ENCODE measurements at places on chromosomes 5 and 9.

- no peak for DNase-seq
These were observed 70.8 kb downstream of the ACTL7B start for GRCh38 chr9:108784998-108785397.

DNA sequence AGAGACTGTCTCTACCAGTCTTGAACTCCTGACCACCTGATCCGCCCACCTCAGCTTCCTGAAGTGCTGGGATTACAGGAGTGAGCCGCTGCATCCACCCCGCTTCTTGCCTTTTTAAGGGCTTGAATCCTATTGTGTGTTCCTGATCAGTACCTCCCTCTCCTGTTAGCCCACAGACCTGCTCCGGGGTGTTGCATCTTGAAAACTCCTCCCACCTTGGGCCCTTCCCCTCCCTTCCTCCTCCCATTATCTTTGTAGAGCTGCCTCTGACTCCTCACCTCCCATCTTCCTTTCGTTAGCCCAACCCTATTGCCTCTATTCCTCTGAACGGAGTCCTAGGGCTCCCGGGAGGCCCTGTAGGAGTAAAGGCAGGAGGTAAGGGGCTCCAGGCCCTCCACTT, 48.5 kb upstream of the NEK6 start:
- DNase-seq, result no peak

DNA sequence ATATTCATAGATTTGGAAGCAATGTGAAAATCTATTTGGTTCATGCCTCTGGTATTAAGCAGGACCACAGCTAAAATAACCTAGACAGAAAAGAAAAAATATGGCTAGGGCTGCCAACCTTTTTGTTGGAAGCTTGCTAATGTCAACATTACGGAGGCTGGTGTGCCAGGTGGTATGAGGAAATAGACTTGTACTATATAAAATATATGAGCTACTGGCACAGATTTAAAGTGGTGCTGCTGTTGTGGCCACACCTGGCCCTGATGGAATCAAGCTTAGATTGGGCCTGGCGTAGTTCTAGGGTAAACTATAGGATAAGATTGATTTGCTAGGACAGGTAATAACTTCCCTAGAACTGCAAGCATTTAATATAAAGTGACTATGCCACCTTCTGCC, 10.6 kb upstream of the PARP8 start:
- DNase-seq, result no peak

- DNase-seq, result peak; percentile 29
These were observed 199.3 kb upstream of the ADAMTSL1 start for GRCh38 chr9:18274693-18275092.

DNA sequence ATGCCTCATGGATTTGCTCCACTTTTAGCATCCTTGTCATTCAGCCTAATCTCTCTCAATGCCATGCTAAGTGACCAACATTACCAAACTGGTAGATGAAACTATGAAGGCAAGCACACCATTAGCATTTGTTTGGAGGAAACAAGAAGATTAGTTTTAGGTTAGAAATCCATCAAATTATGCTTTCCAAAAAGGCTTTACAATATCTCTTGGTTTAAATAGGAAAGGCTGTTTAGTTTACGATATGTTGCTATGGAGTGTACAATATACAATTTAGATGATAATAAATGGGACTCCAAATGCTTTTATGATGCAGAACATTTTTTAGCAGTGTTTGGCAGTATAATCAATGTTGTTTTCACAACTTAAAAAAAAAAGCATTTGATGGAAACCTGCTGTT, 47.8 kb upstream of the CTXN3 start:
- peak; percentile 63 for DNase-seq

DNA sequence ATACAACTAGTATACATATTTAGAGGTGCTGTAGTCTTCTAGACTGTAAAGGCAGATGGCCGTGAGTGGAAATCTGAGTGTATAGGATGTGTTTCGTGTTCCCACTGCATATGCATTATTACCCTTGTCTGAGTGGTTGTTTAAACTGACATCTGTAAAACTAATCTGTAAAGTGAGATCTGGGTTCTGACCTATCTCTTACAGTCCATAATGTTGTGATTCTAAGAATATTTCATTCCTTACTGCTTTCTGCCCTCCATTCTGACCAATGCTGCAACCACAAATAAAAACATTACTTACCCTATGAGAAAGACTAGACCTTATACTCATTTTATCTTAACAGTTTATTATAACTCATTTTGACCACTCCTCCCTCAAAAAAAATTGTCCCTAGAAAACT, 47.6 kb upstream of the MACIR start:
- no peak for DNase-seq

DNA sequence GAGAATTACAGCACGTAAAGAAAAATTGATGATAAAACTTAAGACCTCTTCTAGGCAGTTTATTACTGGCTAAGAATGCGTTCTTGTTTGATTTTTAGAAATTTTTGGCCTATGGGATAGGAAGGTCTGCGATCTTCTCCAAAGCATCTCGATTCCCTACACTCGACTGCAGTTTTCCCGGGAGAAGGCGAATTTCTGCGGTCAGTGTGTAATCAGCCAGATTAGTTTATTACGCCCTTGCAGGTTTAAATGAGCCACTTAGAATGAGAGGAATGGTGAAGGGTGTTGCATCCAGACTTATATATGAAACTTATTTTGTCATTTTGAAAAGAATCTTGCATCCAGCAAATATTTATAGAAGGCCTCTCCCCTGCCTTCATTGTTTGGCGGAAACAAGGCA, 1.2 kb downstream of the MTAP start:
- no peak for DNase-seq

DNA sequence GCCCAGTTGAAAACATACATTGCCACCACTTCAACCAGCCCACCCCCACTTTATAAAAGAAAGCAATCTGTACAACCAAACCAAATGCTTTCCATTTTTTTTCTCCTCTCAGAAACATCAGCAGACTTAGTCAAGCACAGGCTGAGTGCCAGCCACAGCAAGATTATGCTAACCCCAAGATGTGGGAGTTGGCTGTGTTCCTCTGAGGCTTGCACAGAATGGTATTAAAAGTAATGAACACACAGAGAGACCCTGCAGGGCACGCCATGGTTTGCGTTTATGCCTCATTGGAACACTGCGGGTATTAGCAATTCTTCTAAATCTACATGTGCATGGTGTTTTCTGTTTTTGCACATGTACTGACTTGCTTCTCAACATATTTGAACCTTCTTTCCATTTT, 419.9 kb upstream of the GRAMD2B start:
- DNase-seq, result no peak

DNA sequence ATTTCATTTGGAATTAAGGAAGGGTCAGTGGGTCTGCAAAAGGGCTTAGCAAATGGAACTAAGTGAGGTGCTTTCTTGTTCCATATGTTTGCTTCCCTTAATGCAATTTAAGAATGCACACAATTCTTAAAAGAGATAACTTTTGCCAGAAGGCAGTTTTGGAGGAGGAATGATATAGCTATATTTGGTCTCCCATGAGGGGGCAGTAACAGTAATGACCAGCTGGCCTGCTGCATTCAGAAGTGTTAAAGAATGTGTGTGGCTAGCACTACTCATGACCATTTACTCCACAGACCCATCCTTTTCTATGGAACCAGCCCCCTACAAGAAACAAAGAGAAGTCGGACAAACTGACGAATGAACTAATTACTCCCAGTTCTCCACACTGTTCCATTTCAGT, 638.9 kb downstream of the RAB3C start:
- peak; percentile 21 for DNase-seq

- DNase-seq, result no peak
These were observed 10.4 kb upstream of the SLC36A2 start for GRCh38 chr5:151357792-151358191.

GRCh38 chr9:111668026-111668573, 6.7 kb downstream of the GNG10 start:
- DNase-seq, result no peak

DNA sequence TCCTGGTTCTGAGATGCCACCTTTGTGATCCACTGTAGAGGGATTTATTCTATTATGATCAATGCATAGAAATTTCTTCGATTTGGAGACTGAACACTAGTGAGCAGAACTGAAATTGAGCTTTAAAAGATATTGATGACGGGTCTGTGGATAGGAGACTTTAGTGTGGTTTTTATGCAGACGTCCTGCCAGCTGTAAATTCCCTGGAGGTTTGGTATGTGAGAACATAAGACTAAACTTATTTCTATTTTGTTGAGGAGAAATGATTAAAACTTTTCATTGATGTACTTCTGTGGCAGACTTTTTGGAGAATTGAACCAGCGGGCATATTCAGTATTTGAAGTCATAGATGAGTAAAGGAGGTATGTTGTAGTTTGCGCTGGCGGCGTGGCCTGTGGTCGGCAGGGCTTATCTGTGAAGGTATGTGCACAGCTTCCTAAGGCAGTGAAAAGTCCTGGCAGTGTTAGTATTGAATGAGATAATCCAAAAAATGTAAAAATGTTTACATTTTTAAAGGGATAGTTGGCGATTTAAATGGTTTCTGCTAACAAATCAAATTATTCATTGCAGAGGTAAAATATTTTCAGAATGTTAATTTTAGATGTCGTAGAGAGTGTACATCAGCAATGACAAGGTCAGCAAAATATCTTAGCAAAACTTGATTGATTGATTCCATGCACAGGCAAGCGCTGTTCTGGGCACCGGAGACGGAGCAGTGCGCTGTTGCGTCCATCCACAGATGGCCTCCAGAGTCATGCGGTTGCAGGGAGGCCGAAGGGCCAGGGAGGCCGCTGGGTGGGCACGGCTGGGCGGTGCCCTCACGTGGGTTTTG, 20.4 kb downstream of the TENT4A start:
- DNase-seq, result no peak

DNA sequence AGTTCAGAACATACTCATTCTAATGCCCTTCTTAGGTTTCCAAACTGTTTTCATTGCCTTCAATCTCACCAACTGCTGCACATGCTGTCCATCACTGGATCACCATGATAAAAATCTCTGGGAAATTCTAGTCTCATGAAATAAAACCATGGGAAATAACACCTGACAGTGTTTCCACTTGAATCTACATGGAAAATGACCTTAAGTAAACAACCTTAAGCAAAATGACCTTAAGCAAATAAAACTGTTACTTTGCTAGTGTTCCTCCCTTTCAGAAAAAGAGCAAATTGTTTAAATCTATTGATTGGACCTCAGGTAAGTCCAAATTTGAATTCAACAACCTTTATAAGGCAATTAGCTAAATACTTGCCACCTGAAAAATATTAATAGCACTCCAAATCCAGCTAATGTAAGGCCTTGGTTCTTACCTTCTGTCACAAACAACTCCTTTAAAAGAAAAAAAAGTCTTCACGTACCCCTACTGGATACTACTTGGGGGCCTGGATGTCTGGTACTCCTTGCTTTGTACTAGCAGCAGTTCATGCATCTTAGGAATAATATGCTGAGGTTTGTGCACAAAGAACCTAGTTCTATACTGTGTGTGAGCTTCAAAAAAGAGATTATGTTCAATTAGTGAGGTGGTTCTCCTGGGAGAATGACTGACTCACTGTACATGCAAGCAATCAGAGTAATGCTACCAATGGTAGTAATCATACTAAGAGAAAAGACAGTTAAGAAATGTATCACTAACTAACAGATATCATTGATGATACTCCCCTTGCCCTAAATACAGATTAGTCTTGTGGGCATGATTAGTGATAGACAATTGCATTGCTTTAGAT, 630.4 kb downstream of the PSAT1 start:
- DNase-seq, result no peak

GRCh38 chr5:137752905-137753690, 1.1 kb downstream of the HNRNPA0 start:
- DNase-seq, result peak; percentile 88

- no peak for DNase-seq
These were observed 13.0 kb upstream of the FAM240B start for GRCh38 chr9:38732885-38733284.

DNA sequence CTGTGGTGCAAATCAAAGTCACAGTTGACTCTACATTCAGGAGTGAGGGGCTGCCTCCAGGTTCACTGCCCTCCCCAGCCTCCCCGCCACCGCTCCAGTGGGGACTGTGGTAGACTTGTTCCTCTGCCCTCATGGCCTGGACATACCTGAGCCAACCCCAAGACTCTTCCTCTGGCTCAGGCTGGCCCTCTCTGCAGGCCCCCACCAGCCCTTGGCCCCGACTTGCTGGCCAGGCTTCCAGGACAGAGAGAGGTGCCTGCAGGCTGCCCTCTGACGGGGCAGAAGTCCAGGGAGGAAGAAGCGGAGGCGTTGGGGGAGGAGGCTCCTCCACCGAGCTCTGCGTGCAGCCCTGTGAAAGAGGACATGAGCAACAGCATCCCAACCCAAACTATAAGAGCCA, 2.8 kb upstream of the SARDH start:
- no peak for DNase-seq
